CD4-positive, alpha-beta T cell treated with Interleukin-6 at 100 ng/mL for 8 hours (primary cell): ENCODE measurements at places on chromosomes 2 and 18.

- peak; percentile 49 for DNase-seq
Observed at GRCh38 chr2:238493880-238494572, 67.3 kb downstream of the ASB1 start.

DNA sequence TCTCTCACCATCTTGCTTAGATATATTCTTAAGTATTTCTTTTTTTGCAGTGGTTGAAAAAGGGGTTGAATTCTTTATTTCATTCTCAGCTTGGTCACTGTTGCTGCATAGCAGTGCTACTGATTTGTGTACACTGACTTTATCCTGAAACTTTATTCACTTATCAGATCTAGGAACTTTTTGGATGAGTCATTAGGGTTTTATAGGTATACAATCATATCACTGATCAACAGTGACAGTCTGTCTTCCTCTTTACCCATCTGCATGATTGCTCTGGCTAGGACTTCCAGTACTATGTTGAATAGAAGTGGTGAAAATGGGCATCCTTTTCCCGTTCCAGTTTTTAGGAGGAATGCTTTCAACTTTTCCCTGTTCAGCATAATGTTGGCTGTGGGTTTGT lies 6.5 kb downstream of the STARD6 start:
- DNase-seq, result no peak

DNA sequence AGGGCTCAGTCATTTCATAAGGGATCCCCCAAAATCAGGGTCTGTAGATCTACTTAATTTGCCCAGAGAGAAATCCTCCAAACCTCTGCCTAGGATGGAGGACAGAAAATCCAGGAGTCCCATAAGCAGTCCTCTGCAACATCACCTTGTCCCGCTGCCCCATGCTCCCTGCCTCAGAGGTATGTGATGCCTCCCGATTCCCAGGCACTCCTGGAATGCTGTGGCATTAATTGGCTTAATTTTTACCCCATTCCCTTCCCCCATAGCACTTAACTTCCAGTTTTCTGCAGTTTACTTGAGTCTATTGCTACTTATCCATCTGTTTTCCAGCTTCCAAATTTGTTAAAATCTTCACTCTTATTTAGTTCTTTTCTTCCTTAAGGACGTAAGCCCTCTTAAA lies 91.6 kb upstream of the TSPYL6 start:
- no peak for DNase-seq

DNA sequence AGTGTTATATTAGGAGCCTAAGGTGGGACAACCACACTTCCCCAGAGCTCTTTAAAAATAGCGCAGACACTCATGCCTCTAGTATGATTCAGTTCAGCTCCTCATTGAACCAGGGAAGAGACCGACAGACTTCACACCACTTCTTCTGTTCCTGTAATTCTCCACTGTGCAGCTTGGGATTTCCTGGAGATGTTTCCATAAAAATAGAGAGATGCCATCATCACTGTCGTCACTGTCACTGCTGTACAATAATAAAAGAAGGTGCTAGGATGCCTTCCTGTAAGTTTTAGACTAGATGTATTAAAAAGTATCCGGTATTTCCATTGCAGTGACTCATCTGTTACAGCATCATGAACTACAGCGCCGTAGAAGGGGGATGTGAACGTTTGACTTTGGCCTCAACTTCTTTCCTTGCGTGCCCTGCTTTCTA lies 110.9 kb downstream of the FAM210A start:
- DNase-seq, result no peak

DNA sequence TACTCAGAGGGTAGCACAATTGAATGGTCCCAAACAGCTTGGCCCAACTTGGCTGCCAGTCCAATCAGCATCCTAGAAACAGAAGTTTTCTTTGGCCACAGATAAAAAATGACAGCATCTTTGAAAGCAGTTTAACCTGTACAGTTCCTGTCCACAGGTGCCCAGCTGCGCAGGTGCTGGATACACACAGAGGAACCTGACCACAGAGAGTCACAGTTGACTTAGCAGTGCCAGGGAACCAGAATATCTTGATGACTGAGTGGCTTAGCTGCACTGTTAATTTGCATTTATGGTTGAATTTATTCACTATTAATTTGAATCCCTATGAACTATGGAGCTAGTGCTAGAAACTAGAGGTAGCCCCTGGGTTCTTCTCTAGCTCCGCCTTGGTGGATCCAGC lies 93.7 kb downstream of the TPGS2 start:
- DNase-seq, result no peak

DNA sequence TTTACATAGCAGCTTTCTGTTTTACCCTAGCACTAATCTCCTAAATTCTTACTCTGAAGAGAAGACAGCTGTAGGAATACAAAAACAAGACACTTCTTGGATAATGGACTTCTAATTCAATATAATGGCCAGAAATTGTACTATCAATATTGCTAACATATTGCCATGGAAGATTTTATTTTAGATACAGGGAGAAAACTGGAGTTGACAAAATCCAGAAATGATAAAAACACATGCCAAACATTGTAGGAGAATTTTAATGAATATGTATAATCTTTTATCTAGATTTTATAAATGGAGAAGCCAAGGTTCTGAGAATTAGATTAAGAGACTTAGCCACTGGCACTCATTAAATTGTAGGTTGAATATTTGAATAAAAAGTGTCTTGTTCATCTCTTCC lies 1838.8 kb upstream of the LRRTM1 start:
- no peak for DNase-seq
